ENCODE measurements at places on chromosomes 13 and 19.

DNA sequence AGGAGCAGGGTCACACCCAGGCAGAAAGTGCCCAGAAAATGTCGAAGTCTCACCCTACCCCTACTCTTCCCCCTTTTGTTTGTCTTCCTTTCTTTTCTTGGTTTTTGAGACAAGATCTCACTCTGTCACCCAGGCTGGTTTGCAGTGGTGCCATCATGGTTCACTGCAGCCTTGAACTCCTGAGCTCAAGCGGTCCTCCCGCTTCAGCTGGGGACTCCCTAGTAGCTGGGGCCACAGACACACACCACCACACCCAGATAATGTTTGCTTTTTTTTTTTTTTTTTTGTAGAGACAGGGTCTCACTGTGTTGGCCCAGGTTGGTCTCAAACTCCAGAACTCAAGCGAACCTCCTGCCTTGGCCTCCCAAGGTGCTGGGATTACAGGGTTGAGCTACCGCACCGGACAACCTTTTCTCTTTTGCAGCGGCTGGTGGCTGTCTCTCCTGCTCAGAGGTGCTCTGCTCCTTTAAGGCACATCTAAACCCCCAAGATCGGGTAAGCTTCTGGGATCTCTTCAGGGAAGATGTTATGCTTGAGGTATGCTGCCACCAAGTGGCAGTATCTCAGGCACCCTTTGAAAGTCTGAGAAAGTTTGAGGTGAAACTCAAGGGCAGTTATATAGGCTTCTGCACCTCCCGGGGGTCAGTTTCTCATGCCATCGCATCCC, 22.4 kb upstream of the EBI3 start:
- DNase-seq, result no peak

DNA sequence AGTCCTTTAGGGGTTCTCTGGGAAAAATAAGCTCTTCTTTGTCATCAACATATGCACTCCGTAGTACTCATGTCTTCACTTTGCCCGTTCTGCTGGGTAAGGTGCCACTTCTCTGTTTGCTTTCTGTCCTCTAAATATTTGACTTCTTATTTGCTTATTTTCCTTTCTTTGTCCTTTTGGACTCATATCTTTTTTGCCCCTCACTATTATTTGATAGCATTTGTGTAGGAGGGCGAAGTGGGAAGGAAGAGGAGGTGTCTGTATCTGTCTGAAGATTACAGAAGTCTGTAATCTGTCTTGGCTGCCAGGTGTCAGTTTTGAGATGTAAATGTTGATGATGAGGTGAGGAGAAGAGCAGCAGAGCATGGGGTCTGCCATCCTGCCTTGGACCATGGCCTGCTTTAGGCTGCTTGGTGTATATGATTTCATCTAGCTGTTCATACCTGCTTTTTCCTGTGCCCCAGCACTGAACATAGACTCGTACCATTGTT, 30.8 kb downstream of the USPL1 start:
- no peak for DNase-seq

GRCh38 chr19:17565611-17566010, 10.2 kb downstream of the COLGALT1 start:
- DNase-seq, result no peak

GRCh38 chr19:17554968-17555479, 425 bp upstream of the COLGALT1 start:
- DNase-seq, result no peak

DNA sequence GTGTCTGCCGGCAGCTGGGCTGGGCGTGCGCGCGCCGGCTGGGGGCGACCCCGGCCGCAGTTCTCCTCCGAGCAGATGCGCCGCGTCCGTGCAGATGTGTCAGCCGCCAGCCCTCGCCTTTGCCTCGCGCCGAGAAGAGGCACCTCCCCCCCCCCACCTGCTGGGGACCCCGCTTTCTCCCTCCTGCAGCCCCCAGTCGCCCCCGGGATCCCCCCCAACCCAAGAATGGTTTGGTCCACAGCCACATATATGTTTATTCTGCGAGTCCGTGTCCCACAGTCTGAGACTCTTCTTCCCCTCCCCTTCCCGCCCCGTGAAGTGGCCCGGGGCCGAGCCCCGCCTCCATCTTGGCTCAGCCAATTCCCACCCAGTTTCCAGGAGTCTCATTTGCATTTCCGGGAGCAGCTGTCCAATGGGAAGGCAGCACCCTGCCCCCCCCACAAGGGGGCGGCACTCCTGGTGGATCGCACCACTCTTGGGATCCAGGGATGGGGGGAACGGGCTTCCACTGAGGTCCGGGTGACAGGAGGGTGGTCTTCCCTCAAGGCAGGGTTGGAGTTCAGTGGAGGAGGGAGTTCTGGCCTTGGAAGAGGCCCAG, 8.6 kb downstream of the ISOC2 start:
- peak; percentile 65 for DNase-seq

- DNase-seq, result no peak
These were observed 1.4 kb downstream of the BTBD2 start for GRCh38 chr19:2014131-2014571.

DNA sequence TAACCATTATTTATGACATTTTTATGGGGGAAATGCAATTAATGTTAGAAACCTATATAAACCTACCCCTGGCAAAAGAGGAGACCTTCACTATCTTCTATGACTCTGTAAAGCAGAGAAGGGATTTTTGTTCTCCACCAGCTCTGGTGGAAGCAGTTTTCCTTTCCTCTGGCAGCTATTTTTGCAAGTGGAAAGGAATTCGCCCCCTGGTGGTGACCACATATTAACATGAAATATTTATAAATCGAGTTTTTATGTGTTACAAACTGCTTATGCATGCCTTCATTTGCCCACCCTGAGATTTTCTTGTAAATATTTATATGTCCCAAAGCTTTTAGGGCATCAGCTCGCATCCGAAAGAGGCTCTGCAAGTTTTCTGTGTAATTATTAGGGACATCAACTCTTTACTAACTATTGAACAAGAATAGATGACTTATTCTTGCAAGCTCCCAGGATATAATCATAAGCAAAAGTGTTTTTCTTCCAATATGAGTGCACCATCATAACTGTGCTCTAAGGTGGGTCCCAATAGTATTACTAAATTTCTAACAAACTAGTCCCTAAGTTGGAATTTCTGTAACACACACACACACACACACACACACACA, 62.4 kb downstream of the SERTM1 start:
- DNase-seq, result peak; percentile 66

- DNase-seq, result no peak
These were observed 343.5 kb downstream of the UQCRFS1 start for GRCh38 chr19:28869459-28869858.

GRCh38 chr19:10026744-10027143, 13.5 kb downstream of the RDH8 start:
- DNase-seq, result no peak

All from epithelial cell of esophagus (primary cell).